ENCODE measurements at places on chromosomes 3 and 15.

DNA sequence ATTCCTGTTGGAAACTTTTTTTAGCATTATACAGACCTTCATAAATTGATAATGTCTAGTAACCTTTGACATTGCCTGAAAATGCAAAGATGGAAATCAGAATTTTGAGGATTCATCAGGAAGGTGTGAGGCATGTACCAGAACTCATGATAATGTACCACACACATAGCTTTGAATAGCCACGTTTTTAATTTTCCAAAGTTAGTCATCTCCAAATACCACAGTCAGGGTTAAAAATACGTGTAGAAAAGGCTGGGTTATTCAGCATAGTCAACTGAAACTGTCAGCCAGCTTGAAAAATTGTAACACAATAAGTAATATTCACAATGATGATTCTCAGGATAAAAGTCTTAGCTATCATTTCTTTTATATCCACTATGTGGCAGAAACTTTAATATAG lies 102.0 kb upstream of the THRB start:
- DNase-seq, result no peak

DNA sequence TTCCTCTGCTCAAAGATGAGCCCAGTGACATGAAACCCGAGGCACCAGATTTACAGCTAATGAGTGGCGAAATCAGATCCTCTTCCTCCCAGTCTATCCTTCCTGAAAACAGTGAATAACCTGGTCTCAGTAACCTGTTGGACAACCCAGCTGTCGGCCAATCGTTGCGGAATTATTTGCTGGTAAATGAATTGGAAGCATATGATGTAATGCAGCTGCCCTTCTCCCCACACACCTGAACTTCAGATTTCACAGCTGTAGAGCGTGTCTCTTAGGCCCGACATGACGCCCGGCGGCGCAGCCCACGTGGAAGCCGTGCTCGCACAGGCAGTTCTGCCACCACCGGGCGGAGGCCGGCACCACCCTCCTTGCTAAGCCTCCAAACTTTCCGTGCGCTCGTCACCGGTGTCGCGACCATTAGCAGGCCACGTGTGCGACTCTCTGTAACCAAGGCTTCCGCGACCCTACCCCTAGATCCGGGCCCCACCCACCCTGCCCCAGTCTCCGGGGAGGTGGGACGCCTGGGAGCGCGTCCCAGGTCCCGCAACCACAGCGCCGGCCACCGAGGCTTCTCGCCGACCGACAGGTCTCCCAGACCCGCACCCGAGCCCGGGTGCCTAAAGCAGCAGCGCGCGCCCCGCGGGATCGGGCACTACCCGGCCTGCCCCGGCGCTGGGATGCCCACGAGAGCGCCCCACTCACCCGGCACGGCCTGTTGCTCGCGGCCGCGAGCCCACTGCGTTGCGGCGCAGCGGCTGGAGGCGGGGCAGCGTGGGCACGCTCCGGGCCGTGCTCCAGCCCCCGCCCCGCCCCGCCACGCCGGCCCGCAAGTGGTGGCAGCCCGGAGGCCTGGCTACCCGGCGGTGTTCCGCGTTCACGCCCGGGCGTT lies at the start of gene RIOX2:
TSS of gene RIOX2 (minus strand) at position 753 of the 889 bp plus-strand sequence. CDS start 4,838 bp downstream, outside the sequence.
- no peak for DNase-seq

DNA sequence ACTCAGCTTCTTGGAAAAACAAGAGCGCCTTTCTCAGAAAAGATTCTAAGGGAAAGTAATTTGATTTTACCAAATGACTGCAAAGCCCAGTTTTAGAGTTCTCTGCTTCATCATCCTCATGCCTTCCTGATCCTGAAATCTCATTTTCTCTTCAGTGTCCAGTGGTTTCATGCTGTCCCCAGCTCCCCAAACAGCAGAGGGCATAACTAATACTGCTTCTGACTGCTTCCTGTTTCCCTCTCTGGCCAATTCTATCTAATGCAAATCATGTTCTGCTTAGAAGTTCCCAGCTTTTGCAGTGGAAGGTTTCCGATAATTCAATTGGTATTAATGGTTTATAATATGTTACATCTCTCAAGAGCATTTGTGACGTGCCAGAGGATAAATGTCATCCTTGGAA lies 161.1 kb downstream of the CLSTN2 start:
- no peak for DNase-seq

DNA sequence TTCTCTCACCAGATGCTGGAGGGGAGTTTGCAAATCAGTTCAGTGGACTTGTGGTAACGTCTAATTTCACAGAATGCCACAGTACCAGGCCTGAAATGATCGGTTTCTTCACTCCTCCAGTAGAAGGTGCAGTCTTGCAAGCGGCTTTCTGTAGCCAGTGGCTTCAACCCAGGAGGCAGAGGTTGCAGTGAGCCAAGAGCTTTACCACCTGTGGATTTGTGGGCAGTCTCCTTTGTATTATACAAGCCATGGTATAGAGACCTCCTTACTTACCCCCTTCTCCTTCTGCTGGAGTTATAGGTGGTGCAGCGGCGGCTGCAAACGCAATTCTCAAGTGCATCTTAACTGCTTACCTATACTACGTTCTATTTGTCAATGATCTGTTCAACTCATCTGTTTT lies 17.6 kb downstream of the EIF2AK4 start:
- DNase-seq, result no peak

GRCh38 chr3:196254376-196255283 lies 32.9 kb downstream of the PCYT1A start:
- no peak for DNase-seq
